ENCODE measurements at places on chromosomes 3 and 15.

DNA sequence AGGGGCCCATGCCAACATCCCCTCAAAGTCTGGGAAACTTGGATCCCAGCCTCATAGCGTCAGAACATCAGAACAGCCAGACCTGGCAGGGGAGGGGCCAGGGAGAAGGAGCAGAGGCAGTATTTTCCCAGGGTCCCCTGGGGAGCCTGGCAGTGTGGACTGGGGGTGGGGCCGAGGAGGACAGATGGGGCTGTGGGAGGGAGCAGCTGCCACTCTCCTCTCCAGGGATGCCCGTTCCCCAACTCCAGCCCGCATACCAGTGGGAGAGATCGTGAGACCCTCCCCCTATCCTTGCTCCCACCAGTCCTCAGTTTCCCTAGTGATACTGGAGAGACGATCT lies 6.5 kb upstream of the DNAJB8 start:
- DNase-seq, result no peak

- DNase-seq, result no peak
Measured at GRCh38 chr3:108125550-108126071, 34.8 kb upstream of the CD47 start.

- no peak for DNase-seq
Measured at GRCh38 chr3:144771381-144771870, 799.8 kb downstream of the DIPK2A start.

- no peak for DNase-seq
Measured at GRCh38 chr3:13620281-13620680, 71.4 kb downstream of the FBLN2 start.

- no peak for DNase-seq
Measured at GRCh38 chr3:122066331-122067213, 11.4 kb downstream of the CD86 start.

DNA sequence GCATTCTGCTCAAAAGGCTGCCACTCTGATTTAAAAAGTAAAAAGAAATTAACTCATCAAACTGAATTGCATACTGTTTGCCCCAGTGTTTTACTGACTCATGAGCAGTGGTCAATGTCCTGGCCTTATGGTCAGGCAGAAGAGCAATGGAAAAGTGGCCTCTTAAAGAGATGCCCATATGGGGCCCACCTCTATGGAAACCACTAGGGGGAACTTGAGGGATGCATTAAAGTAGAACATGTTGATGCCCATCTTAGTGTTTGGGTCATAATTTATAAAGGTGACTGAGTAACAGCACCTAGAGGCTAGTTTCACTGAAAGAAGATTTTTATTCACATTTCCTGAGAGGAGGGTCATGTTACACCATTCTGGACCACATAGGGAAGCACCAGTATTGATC lies 66.5 kb upstream of the RNU6-1 start:
- DNase-seq, result no peak

Measured in left ventricle myocardium inferior (tissue), 1 donor.